ENCODE measurements at places on chromosomes 1 and 21. TPM values are rescaled to one million over a fixed set of nuclear protein-coding genes. Genes with fewer than 3 reads are reported as not detected.
A peak's percentile ranks its signal among the peaks of the same experiment; 100 is the strongest.

GRCh38 chr1:156643778-156644092 is 1.8 kb downstream of the BCAN start:
- H3K27ac ChIP-seq: no peak overlapping the region
- peaks cover 80% of the 10 kb centered on the region for H3K27me3 ChIP-seq
- DNase-seq: no peak
- no peak overlapping the region for H3K4me3 ChIP-seq
- H3K4me1 ChIP-seq: no peaks in the 10 kb centered on the region
- no peaks in the 10 kb centered on the region for H3K36me3 ChIP-seq

PRR9 gene
- not detected for polyA plus RNA-seq

- no peaks in the 10 kb centered on the region for H3K27me3 ChIP-seq
- no peak overlapping the region for H3K27ac ChIP-seq
- H3K36me3 ChIP-seq: no peaks in the 10 kb centered on the region
These were observed 83.6 kb downstream of the GRIK3 start for GRCh38 chr1:36950604-36951291.

KLF17 gene
- polyA plus RNA-seq: not detected

DNA sequence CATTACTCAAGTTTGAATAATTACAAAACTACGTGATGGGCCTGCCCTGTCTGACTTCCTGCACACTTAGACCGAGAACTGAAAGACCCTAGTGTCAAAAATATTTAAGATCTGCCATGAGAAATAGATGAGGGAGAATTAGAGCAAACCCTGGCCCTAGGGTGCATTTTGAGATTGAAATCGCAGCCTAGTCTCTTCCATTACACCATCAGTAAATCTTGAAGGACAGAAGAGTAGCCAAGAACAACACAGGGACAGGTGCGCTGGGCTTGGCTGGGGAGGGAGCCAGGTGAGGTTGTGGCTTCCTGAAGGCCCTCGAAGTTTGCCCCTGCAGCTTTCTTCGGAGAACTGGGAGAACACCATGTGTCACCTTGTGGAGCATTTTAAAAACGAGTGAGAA is 36.7 kb upstream of the KIF26B start:
- no peaks in the 10 kb centered on the region for H3K27me3 ChIP-seq
- H3K36me3 ChIP-seq: no peaks in the 10 kb centered on the region
- DNase-seq: no peak
- no peak overlapping the region for H3K27ac ChIP-seq
- no peak overlapping the region for H3K4me3 ChIP-seq

DNA sequence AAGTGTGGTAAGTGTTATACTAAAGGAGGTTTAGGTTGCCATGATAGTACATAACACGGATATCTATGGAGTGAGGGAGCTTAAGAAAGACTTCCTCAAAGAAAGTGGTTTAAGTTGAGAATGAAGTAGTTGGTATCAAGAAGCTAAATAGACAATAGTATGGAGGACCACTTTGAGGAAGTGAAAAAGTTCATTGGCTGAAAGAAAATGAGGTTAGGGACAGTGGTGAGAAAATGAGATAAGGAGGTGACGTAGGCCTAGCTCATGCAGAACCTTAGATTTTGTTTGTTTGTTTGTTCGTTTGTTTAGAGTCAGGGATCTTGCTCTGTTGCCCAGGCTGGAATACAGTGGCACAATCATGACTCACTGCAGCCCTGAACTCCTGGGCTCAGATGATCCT is 72.2 kb upstream of the PPIH start:
- no peak overlapping the region for H3K27ac ChIP-seq
- no peak overlapping the region for H3K4me3 ChIP-seq
- no peaks in the 10 kb centered on the region for H3K4me1 ChIP-seq
- no peaks in the 10 kb centered on the region for H3K27me3 ChIP-seq
- no peaks in the 10 kb centered on the region for H3K36me3 ChIP-seq

GRCh38 chr1:47585141-47585902 is 147.5 kb downstream of the FOXD2 start:
- H3K36me3 ChIP-seq: no peaks in the 10 kb centered on the region
- DNase-seq: no peak
- no peak overlapping the region for H3K4me3 ChIP-seq
- no peak overlapping the region for H3K27ac ChIP-seq
- H3K27me3 ChIP-seq: peaks cover 8% of the 10 kb centered on the region

HECTD3 gene
- 130 TPM for polyA plus RNA-seq

GRCh38 chr1:116684575-116684974 is 17.0 kb upstream of the IGSF3 start:
- no peak for DNase-seq
- H3K27me3 ChIP-seq: no peaks in the 10 kb centered on the region
- H3K27ac ChIP-seq: no peak overlapping the region
- H3K4me1 ChIP-seq: no peaks in the 10 kb centered on the region

- no peak for DNase-seq
- no peaks in the 10 kb centered on the region for H3K27me3 ChIP-seq
- H3K4me1 ChIP-seq: no peaks in the 10 kb centered on the region
- no peak overlapping the region for H3K27ac ChIP-seq
- H3K36me3 ChIP-seq: no peaks in the 10 kb centered on the region
These were observed 59.6 kb downstream of the RGS21 start for GRCh38 chr1:192376374-192376773.

ABL2 gene
- polyA plus RNA-seq: 41.8 TPM

DNA sequence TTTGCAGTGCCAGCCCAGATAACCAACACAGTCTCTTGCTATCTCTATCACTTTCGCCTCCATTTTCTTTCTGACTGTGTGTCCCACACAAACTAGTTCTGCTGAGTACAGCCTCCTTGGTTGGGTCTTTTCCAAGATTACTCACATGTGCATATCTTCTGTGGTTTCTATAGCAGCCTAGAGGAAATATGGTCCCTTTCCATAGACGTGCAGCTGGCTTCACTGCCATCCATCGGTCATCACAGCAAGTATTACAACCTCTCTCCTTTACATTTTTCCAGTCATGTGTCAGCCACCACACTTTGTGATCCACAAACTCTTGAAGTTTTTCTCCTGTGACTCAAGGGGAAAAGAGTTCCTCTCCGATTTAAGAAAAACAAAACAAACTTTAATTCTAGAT is 893.4 kb upstream of the ADGRL4 start:
- no peak overlapping the region for H3K27ac ChIP-seq
- H3K27me3 ChIP-seq: no peaks in the 10 kb centered on the region
- H3K36me3 ChIP-seq: no peaks in the 10 kb centered on the region
- H3K4me3 ChIP-seq: no peak overlapping the region

GRCh38 chr1:92536980-92537884 is 50.5 kb upstream of the GFI1 start:
- no peak overlapping the region for H3K27ac ChIP-seq
- H3K36me3 ChIP-seq: no peaks in the 10 kb centered on the region
- peaks cover 31% of the 10 kb centered on the region for H3K4me1 ChIP-seq
- H3K4me3 ChIP-seq: no peak overlapping the region
- peak; percentile 64 for DNase-seq

F3 gene
- 0.25 TPM for polyA plus RNA-seq

- H3K36me3 ChIP-seq: no peaks in the 10 kb centered on the region
- no peaks in the 10 kb centered on the region for H3K4me1 ChIP-seq
- H3K4me3 ChIP-seq: no peak overlapping the region
- DNase-seq: no peak
- H3K27me3 ChIP-seq: peaks cover 2% of the 10 kb centered on the region
- H3K27ac ChIP-seq: no peak overlapping the region
These were observed 11.4 kb upstream of the SLAMF1 start for GRCh38 chr1:160658162-160658813.

SLC6A17 gene
- 0.02 TPM for polyA plus RNA-seq

GRCh38 chr21:45430521-45431501 is 25.8 kb downstream of the COL18A1 start:
- no peak overlapping the region for H3K4me3 ChIP-seq
- peaks cover 29% of the 10 kb centered on the region for H3K4me1 ChIP-seq
- DNase-seq: no peak
- no peaks in the 10 kb centered on the region for H3K27me3 ChIP-seq
- no peaks in the 10 kb centered on the region for H3K36me3 ChIP-seq
- H3K27ac ChIP-seq: no peak overlapping the region

GRCh38 chr1:240000634-240001033 is 91.0 kb upstream of the FMN2 start:
- H3K4me1 ChIP-seq: no peaks in the 10 kb centered on the region
- H3K4me3 ChIP-seq: no peak overlapping the region
- DNase-seq: no peak
- H3K27me3 ChIP-seq: peaks cover 31% of the 10 kb centered on the region

DNA sequence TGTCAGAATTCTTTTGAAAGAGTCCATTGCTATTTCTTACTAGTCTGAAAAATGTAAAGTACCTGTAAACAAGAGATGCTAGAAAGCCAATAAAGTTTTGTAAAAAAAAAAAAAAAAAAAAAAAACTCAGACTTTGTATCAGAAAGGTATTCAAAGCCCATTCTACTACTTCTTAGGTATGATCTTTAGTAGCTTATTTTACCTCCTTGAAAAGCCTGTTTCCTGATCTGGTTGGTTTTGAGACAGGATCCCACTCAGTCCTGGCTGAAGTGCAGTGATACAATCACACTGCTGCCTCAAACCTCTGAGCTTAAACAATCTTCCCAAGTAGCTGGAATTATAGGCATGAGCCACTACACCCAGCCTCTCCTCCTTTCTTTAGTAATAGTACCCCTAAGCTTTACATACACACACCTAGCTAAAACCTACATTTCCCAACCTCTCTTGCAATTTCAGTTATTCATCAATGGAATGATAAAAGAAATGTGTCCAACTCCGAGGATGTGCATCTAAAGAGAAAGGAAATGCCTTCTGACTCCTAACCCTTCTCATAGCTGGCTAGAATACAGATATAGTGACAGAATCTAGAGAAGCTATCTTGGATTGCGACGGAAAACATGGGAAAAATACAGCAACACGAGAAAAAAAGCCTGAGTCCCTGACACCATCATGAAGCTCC is 30.6 kb downstream of the EPS15 start:
- no peak overlapping the region for H3K4me3 ChIP-seq
- H3K36me3 ChIP-seq: no peaks in the 10 kb centered on the region
- peak; percentile 38 for DNase-seq
- H3K4me1 ChIP-seq: peaks cover 4% of the 10 kb centered on the region
- no peaks in the 10 kb centered on the region for H3K27me3 ChIP-seq

SPRR4 gene
- not detected for polyA plus RNA-seq

TMEM79 gene
- 4.8 TPM for polyA plus RNA-seq

GRCh38 chr1:233904633-233905415 is at the start of gene SLC35F3:
TSS of gene SLC35F3 (plus strand) at chr1:233904676.
- H3K27ac ChIP-seq: no peak within 1 kb of the TSS
- no peaks in the 10 kb centered on the region for H3K27me3 ChIP-seq
- no peak for DNase-seq

SPRR2G gene
- not detected for polyA plus RNA-seq

GRCh38 chr1:12511516-12512468 is 106.2 kb downstream of the DHRS3 start:
- H3K27me3 ChIP-seq: no peaks in the 10 kb centered on the region
- H3K4me1 ChIP-seq: peaks cover 11% of the 10 kb centered on the region
- H3K27ac ChIP-seq: no peak overlapping the region
- H3K36me3 ChIP-seq: no peaks in the 10 kb centered on the region
- peak; percentile 13 for DNase-seq

PRAMEF1 gene
- polyA plus RNA-seq: not detected

- DNase-seq: peak; percentile 56
- H3K4me1 ChIP-seq: peaks cover 25% of the 10 kb centered on the region
- H3K27me3 ChIP-seq: no peaks in the 10 kb centered on the region
- peak overlapping the region; percentile 5 for H3K27ac ChIP-seq
- H3K36me3 ChIP-seq: peaks cover 5% of the 10 kb centered on the region
- peak overlapping the region; percentile 49 for H3K4me3 ChIP-seq
These were observed 838 bp downstream of the CCDC28B start for GRCh38 chr1:32201011-32201855.

GRCh38 chr21:42423197-42423675 is 19.5 kb downstream of the UBASH3A start:
- no peak overlapping the region for H3K27ac ChIP-seq
- H3K4me1 ChIP-seq: peaks cover 12% of the 10 kb centered on the region
- DNase-seq: no peak
- H3K4me3 ChIP-seq: no peak overlapping the region
- H3K27me3 ChIP-seq: peaks cover 28% of the 10 kb centered on the region

DNA sequence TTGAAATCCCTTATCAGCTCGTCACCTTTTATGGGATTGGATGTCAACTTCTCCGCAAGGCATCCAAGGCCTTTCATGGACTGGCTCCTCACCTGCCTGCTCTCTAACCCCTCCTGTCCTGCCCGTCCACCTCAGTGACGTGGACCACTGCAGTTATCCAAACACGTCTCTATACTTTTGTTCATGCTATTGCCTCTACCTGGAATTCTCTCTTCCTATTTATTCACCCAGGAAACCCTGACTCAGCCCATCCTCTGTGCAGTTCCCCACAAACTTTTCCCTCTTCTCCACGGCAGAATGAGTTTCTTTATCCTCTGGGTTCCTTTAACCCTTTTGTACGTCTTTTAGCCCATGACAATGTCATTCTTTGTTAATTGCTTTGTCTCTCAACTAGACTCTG is 5.1 kb upstream of the UTP25 start:
- H3K27me3 ChIP-seq: no peaks in the 10 kb centered on the region
- H3K36me3 ChIP-seq: no peaks in the 10 kb centered on the region
- H3K4me1 ChIP-seq: peaks cover 31% of the 10 kb centered on the region
- DNase-seq: no peak
- peak overlapping the region; percentile 14 for H3K4me3 ChIP-seq
- H3K27ac ChIP-seq: peak overlapping the region; percentile 97

- no peak overlapping the region for H3K27ac ChIP-seq
- no peaks in the 10 kb centered on the region for H3K27me3 ChIP-seq
- H3K4me3 ChIP-seq: no peak overlapping the region
- peaks cover 5% of the 10 kb centered on the region for H3K4me1 ChIP-seq
These were observed 231.3 kb upstream of the PLXNA2 start for GRCh38 chr1:208475449-208475848.

ADARB1 gene
- 17.8 TPM for polyA plus RNA-seq

GRCh38 chr1:66353257-66353656 is 180.7 kb upstream of the SGIP1 start:
- no peaks in the 10 kb centered on the region for H3K27me3 ChIP-seq
- peaks cover 92% of the 10 kb centered on the region for H3K4me1 ChIP-seq
- peak overlapping the region; percentile 96 for H3K27ac ChIP-seq
- H3K4me3 ChIP-seq: no peak overlapping the region

- H3K4me3 ChIP-seq: no peak overlapping the region
- DNase-seq: no peak
- H3K27me3 ChIP-seq: no peaks in the 10 kb centered on the region
- H3K4me1 ChIP-seq: no peaks in the 10 kb centered on the region
- no peaks in the 10 kb centered on the region for H3K36me3 ChIP-seq
These were observed 202.8 kb downstream of the RRAGC start for GRCh38 chr1:38656726-38657125.

KCNK1 gene
- polyA plus RNA-seq: 0.83 TPM

- H3K4me3 ChIP-seq: no peak overlapping the region
- H3K27me3 ChIP-seq: no peaks in the 10 kb centered on the region
- peak; percentile 86 for DNase-seq
- H3K4me1 ChIP-seq: peaks cover 10% of the 10 kb centered on the region
These were observed 102.4 kb upstream of the SERBP1 start for GRCh38 chr1:67532452-67533216.

ZSWIM5 gene
- 4.3 TPM for polyA plus RNA-seq

GRCh38 chr1:232635778-232636356 is 5.9 kb upstream of the SIPA1L2 start:
- no peak overlapping the region for H3K4me3 ChIP-seq
- no peaks in the 10 kb centered on the region for H3K27me3 ChIP-seq
- peak; percentile 59 for DNase-seq

All from endothelial cell of umbilical vein (primary cell).